ENCODE measurements at places on chromosomes 2 and 18.

DNA sequence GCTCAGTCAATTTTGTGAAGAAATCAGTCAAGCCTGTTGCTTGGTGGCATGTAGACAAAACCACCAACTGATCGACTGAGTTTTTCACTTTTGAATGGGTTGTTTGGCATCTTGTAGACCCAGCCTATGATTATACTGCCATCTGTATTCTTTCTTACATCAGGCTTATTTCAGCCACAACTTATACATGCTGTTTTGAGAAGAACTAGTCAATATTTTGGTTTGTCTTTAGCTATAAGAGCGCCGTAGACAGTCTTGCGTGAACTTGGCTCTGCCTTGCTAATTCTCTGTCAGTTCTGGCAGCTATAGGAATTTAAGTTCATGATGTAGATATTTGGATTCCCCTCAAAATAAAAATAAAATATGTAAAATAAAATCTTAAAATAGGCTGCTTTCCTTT lies 742.0 kb upstream of the FANCL start:
- no peak for DNase-seq

- DNase-seq = no peak
These were observed 103.7 kb downstream of the CCDC85A start for GRCh38 chr2:56287508-56287907.

DNA sequence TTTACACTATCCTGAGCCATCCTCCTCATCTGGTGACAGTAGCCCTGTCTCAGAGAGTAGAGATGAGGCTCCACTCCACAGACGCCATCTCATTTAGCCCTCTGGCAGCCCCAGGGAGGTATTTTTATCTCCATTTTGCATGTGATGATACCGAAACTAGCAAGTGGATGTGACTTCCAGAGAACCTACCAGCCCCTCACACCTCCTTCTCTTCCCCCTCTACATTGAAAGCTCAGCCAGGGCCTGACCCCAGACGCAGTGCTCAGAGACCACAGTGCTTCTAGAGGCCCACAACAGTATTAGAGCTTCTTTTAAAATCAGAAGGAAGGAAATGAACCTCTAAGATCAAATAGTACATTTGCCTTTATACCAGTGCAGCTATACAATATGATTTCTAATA lies 8.3 kb downstream of the GYPC start:
- DNase-seq = no peak

DNA sequence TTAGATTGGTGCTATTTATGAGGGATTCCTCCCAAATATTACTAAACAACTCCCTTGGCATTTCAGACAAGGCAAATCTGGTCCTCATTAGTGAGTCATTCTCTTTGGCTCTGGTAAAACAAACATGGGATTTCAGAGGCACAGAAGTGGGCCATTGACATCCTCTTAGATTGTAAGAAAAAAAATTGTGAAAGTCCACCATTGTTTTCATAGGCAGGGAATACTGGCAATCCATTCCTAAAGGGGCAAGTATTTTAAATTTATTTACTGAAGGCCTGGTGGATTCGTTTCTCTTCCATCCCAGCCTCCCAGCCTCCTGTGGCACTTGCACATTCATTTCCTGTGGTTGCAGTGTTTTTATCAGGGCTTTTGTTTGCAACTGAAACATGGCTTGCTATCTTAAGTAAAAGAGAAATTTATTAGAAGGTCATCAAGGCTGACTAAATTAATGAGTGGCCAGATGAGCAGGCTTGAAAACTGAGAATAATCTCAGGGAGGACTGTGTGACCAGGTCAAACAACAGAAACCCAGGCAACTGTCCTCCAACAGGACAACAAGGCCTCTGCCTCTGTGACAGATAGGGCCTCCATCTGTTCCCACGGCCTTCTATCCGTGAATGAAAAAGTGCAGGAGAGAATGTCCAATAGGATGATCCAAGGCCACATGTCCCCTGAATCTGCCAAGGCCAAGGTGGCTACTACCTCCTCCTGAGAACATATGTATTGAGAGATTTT lies 23.1 kb upstream of the TNFAIP6 start:
- DNase-seq = no peak

DNA sequence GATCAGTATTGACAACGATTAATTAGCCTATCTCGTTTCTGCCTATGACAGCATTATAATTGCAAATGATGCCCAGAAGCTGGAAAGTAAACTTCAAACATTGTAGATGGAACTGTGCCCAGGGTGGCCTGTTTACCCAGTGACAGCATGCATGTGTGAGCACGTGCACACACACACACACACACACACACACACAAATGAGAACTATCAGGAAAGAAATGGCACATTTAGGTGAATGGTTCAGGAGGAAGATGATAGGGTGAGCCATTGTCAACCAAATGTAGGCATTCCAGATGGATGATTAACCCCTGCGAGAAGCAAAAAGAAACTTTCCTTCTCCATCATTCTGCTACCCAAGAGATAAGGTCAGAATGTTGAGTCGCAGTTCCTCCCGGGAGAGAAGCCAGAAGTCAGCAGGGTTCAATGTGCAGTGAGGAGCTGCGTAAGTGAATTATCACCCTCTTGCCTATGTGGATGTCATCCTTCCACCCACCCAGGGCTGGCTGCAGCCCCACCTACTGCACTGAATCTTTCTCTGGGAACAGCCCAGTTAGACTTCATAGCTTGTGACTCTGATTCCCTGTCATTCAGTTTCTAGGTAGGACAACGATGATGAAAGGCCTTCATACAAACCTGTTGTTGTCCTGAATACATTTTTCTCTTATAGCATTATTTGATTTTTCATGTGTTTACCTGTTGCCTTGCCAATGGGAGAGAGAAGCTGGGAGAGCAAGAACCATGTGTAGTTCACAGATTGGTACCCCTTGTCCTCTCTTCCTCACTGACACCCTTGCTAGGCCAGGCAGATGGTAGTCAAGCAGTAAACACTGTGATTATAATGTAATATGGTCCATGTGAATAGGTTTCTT lies 3.5 kb upstream of the APOB start:
- DNase-seq = no peak

GRCh38 chr2:27537287-27537686 lies 40.6 kb downstream of the GCKR start:
- DNase-seq = no peak

DNA sequence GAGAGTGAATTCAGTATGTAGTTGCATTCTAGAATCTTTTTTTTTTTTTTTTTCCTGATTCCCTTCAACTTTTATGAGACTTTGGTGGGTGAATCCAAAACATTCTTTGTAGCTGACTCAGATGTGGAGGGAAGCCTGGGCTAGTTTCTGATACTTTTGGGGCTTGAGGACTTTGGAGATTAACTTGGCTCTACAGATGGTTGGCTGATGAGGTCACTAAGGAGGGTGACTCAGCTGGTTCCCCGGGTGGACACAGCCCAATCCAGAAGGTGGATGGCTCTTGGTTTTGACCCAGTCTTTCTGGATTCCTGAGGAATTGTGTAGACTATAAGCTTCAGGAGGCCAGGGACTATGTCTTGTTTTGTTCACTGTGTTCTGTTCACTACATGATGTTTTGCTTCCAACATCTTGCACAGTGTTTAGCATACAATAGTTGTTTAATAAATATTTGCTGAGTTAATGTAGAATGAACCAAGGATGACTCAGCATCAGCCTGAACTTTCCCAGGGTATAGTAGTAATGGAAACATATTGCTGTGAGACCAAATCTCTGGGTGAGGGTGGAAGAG lies 30.5 kb downstream of the LAMA3 start:
- no peak for DNase-seq

- DNase-seq = no peak
These were observed 100.6 kb upstream of the APCDD1 start for GRCh38 chr18:10353791-10354190.

DNA sequence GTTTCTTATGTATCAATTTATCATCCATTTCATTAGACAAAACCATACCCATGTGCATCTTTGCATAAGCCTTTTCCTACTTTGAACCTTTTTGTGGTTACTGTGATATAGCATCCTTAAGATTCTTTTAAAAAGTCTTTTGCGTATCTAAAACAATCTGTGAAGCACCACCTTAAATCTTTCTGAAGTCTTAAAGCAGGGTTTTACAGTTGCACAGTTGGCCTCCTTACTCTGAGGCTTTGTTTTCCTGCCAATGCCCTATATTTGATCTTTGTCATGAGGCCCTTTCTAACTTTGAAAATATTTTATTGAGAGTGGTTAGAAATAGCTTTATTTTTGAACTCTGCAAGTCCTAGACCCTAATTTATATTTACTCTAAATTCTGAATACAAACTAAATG lies 163.4 kb upstream of the MAP3K20 start:
- DNase-seq = no peak

Data from iPS DF 6.9 (cell line).